ENCODE measurements at places on chromosomes 7 and 10.

- no peak for DNase-seq
Measured at GRCh38 chr7:128099204-128099671, 68.0 kb upstream of the LRRC4 start.

GRCh38 chr10:79505829-79506228, 6.5 kb upstream of the EIF5AL1 start:
- no peak for DNase-seq

- no peak for DNase-seq
Measured at GRCh38 chr10:8365935-8366911, 311.7 kb downstream of the GATA3 start.

- no peak for DNase-seq
Measured at GRCh38 chr7:13449460-13449859, 540.0 kb downstream of the ETV1 start.

GRCh38 chr10:30491204-30491915, 57.4 kb downstream of the MAP3K8 start:
- DNase-seq, result no peak

DNA sequence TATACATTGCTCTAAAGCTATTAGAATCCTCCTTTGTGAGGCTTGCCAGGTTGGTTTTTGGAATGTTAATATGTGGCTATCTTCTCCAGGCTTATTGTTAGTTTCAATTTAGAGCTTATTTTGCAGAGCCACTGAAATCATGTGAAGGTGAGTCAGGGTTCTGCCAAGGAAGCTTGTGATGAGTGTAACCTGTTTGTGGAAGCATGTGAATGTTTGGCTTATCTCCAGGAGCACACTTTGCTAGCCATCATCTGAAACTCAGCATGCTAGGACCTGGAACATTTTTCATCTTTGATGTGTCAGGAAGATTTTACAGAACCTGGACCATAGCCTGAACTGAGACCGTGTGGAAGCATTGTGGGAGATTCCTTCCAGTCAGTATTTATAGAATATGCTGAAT, 197.3 kb downstream of the PPP1R9A start:
- no peak for DNase-seq
